NCI-H1417 (cell line): ENCODE measurements at places on chromosomes 16 and 17.
A peak's percentile ranks its signal among the peaks of the same experiment; 100 is the strongest.

- peak; percentile 59 for DNase-seq
Observed at GRCh38 chr17:67629971-67630320, 87.8 kb upstream of the NOL11 start.

GRCh38 chr17:48620461-48621139, 5.5 kb upstream of the HOXB8 start:
- DNase-seq: no peak

DNA sequence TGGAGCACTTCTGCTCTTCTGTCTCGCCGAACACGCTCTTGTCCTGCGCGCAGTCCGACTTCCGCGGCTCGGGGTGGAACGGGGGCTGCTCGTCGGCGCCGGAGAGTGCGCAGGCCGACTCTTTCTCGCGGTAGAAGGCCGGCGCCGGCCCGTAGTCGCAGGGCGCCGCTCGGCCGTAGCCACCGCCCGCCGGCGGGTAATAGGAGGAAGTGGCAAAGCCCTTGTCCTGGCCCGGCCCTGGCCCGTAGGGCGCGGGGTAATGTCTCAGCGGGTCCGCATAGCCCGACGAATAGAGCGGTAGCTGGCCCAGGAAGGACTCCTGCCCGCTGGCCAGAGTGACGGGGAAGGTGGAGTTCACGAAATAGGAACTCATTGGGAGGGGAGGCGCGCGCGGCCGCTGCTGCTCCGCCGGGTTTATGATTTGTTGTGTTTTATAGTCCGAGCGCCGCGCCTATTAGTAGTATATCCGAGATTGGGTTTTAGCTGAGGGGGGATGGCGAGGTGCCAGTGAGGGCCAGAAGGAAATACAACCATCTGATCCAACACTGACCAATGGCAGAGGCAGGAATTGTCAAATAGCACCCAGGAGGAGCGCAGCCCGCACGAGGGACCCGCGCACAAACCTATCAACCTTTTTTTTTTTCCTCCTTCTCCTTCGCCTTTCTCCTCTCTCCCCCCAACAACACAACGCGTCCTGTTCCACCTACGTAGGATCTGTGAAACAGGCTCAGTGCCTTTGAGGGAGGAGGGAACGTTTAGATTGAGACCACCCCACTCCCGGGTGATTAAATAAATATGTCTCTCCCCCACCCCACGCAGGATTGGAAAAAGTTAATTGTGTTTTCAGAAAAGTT, 4.4 kb upstream of the HOXB5 start:
- DNase-seq: peak; percentile 82

- DNase-seq: no peak
Observed at GRCh38 chr17:31015639-31016038, 44.8 kb downstream of the RNF135 start.

GRCh38 chr16:23518435-23518891, 8.2 kb upstream of the GGA2 start:
- DNase-seq: no peak

DNA sequence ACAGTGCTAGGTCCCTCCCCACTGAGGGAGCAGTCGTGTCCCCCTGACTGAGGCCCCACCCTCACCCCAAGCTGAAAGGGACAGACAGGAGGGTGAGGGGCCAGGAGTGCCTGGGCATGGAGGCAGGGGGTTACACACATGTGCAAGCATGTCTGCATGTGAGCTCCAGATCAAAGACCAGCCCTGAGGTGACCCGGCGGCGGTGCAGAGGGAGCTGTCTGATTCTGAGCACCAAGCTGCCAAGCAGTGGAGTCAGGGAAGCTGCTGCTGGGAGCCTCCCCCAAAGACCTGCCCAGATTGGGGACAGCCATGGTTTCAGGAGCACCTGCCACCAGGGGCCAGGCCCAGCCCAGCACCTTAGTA, 5.5 kb downstream of the DLX3 start:
- no peak for DNase-seq

- peak; percentile 68 for DNase-seq
Observed at GRCh38 chr17:48215583-48216139, 108.1 kb downstream of the SNX11 start.

DNA sequence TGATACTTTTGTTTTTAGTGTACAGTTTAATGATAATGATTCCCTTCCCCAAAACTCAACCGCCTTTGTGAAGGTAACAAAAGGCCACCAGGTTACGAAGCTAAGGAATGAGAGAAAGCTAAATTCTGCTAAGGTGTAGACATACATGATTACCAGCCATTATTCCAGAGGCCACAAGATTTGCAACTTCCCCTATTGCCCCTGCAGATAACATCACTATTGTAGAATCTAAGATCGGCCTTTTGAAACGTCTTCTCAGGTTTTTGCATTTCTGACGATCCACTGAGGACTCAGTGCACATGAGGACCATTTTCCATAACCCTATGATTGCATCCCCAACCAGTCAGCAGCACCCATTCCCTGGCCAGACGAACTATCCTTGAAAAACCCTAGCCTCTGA, 33.9 kb upstream of the SNN start:
- no peak for DNase-seq

DNA sequence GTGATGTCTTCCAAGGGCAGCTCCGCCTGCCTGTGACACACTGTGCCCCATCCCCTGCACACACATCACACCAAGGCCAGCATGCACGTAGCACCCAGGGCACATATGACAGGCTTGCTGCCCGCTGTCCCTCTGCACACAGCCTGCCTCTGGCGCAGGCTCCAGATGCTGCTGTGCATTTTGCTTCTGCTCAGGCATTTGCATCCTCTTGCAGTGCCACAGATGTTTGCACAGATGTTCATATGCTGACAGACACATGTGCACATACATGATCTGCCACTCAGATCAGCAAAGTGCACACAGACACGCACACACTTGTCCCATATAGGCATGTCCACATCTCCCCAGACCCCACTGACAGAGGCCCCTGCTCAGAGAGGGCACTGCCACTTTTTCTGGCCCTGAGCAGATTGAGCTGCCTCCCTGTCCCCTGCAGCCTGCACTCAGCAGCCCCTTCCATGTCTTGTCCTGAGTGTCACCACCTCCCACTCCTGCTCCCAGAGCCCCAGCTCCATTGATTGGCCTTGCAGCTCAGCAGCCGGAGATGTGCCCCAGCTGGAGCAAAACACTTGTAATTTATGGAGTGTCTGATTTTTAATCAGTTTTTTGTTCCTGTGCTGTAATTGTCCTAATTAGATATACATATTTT, 115.1 kb upstream of the RPL38 start:
- DNase-seq: no peak

GRCh38 chr17:74633326-74633725, 9.8 kb upstream of the CD300E start:
- DNase-seq: peak; percentile 5

GRCh38 chr17:17235212-17236174, 1.5 kb downstream of the FLCN start:
- DNase-seq: peak; percentile 19

GRCh38 chr16:80862160-80862705, 57.8 kb upstream of the CDYL2 start:
- DNase-seq: no peak

DNA sequence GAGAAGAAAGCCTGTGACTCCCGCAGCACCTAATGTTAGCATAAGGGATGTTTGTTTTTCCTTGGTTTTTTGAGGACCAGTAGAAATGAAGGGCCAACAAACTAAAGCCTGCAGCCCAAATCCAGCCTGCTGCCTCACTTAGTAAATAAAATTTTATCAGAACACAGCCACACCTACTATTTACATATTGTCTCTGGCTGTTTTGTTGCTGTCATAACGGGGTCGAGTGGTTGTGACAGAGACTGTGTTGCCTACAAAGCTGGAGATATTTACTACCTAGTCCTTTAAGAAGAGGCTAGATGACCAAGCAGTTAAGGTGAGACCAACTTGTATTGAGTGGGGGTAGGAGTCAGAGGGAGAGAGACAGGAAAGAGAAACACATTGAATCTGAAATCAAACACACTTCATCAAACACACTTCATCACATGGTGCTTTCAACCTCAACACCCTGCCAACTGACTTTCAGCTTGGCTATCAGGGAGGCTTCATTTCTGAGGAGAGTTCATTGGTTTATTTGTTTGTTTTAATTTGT, 546.3 kb upstream of the CDH11 start:
- no peak for DNase-seq

DNA sequence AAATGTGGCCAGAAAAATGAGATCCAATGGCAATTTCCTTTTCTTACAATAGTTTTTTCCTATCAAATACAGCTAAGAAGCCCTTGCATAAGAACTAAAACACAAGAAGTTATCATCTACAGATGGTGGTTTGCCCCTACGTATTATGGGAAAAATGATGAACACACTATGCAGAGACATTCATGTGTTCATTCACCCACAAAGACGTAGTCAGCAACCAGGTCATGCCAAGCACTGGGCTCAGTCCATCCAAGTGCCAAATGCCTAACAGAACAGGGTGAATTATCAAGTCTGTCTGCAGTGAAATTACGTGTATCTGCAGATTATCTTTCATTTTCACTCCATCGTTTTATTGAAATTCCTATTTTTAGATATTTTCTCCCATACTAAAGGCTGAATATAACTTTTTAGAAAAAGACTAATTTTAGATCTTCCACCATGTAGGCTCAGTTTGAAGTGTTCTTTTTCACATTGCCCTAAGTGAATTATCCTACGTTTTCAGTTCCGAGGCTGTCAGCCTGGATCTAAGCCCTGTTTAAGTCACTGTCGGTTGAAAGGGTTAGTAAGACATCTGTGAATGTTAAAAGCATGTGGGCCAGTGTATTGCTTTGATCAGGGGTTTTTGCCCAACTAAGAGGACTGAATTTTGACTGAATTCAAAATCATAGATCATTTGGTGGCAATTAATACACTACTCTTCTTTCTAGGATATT, 78.1 kb upstream of the DHX40 start:
- no peak for DNase-seq

DNA sequence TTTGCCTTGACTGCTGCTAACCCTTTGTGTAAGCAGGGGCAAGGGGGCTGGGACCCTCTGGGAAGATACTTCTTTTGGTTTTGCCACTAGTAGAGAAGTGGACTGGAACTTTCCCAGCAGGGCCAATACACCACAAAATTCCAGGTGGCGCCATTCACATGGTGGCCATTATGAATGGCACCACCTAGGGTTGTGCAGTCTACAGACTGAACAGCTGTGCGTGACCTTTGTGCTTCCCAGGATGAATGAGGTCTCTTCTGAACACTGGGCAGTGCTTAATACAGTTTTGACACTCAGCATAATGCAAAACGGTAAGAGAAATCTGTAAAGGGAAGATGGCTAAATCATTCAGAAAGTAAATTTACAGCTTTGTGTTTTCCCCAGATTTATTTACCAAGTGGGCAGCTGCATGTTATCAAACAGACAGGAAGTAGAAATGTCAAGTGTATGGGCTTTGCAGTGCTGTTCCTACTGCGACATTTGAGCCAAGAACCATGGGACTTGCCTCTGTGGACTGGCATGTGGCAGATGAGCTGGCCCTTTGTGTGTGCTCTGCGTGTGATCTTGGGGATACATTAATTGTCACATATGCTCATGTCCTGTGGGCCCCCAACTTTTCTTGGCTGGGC, 9.2 kb downstream of the SYT17 start:
- no peak for DNase-seq

- DNase-seq: no peak
Observed at GRCh38 chr16:50478075-50478772, 70.0 kb upstream of the NKD1 start.

DNA sequence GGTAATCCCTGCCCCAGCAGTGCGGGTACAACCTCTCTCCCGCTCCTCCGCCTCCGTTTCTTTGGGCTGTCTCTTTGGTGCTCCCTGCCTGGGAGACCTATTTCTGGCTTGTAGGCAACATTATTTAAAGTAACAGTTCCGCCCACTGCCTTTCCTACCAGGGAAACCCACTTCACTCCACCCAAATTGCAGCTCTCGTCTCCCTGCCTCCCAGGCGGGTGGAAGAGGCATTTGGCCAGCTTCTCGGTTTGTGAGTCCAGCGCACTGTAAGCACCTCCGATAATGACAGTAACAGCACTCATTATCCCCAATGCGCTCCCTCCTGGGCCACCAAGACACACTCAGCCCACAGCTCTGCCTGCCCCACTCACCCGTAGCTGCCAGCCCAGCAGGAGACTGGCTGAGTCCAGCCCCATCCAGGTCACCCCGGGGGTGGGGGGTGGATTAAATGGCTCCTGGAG, 165.1 kb upstream of the CDC42EP4 start:
- peak; percentile 78 for DNase-seq

DNA sequence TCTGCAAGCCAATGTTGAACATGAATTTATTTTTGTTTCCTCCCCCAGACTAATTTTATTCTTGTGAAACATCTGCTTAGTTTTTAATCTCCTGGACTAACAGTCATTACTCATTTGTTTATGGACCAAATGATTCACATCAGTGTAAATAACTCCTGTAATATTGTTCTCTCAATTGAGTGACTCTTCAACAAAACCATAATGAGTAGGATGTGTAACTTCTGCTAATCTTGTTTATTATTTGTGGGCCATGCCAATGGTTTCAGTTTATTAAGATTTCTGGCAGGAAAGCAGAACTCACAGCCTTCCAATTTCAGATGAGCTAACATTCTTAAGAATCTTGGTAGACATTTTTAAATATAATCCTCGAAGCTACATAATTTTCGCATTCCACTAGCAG, 1216.3 kb upstream of the GOT2 start:
- no peak for DNase-seq

DNA sequence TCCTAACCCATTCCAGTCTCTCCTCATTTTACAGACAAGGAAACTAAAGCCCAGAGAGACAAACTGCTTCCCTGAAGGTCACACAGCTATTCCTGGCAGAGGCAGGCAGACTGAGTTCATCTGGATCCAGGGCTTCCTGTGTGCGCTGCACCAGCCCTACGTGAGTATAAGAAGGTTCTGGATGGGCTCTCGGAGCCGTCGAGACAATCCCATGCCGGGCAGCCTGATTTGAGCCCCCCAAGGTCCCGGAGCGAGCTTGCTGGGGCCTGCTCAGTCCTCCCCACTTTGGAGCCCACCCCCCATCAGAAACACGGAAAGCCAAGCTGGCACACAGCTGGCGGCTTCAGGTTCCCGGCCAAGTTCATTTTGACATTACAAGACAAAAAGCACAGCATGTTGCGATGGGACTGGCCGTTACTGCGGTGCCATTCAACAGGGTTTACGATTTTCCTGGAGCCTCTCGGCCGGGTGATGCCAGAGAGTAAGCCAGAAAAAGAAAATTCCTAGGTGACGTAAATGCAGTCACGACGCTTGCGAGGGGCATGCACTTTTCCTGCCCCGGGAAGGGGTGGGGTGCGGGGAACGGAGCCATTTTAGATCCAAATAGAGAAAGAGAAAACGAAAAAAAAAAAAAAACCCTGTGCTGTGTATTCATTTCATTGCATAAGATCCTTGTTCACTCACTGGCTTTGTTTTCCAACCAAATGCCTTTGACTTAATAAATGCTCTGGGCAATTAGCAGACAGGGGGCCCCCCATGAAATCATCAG, 167.1 kb upstream of the FOXF1 start:
- DNase-seq: no peak

GRCh38 chr16:75565640-75566039, 539 bp upstream of the GABARAPL2 start:
- no peak for DNase-seq
